ENCODE measurements at places on chromosomes 16 and 17.
A peak's percentile ranks its signal among the peaks of the same experiment; 100 is the strongest.

- DNase-seq = no peak
These were observed 336.8 kb downstream of the SHISA9 start for GRCh38 chr16:13238182-13238581.

- DNase-seq = no peak
These were observed 80.9 kb downstream of the PARN start for GRCh38 chr16:14548933-14549788.

- peak; percentile 77 for DNase-seq
These were observed 29.6 kb upstream of the PHOSPHO1 start for GRCh38 chr17:49260011-49260816.

- DNase-seq = no peak
These were observed 36.5 kb upstream of the SIAH1 start for GRCh38 chr16:48421741-48422140.

- no peak for DNase-seq
These were observed 179.6 kb upstream of the GSE1 start for GRCh38 chr16:85433477-85433876.

DNA sequence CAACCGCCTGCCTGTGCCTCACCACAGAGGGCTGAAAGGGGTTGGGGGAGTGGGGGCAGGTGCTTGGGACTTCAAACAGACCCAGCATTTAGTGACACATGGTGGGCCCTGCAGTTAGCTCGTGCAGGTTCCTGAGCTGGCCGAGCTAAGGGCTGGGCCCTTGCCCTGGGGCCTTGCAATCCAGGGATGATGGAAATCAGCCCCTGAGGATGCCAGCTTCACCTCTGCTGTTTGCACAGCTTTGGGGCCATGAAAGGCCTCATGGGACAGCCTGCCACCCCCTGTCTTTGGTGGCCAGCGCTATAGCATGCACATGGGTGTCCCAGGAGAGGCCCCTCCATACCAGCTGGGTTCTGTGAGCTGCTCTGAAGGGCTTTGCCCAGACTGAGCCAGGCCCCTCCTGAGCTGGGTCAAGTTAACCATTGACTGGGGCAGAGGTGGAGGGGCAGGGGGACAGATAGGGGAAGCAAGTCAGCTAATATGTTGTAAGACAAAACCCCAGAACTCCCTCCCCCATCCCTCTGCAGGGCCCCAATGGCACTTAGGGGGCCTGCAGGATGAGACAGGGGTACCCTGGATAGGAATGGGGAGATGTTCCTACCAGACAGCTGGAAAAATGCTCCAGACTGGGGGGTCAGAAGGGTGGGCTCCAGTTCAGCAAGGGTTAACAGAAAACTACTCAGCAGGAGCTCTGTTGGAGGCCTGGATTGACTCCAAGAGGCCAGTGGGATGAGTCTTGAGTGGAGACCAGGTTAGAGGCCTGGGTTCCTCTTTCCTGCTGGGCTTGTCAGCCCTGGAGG lies 692 bp downstream of the PRR15L start:
- DNase-seq = no peak

DNA sequence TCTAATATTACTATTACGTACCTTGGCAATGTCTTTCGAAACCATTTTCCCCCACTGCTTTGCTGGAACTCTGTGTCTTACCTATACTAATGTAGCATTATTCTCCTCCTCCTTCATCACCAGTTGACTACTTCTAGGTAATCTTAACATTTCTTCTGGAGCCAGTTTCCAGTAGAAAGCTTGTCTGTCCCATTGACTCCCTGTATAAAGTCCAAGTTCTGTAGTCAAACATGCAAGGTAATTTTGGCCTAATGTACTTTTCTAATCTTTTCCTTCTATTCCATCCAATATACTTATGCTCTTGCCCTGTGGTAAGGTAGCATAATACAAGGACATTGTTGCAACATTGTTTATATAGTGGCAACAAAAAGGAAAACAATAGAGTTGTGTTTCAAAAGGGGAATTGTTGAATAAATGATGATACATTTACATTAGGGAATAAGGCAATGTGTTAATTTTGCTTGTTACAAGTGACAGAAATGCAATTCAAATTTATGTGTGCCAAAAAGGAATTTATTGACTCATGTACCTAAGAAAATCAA lies 27.9 kb downstream of the OMG start:
- no peak for DNase-seq

DNA sequence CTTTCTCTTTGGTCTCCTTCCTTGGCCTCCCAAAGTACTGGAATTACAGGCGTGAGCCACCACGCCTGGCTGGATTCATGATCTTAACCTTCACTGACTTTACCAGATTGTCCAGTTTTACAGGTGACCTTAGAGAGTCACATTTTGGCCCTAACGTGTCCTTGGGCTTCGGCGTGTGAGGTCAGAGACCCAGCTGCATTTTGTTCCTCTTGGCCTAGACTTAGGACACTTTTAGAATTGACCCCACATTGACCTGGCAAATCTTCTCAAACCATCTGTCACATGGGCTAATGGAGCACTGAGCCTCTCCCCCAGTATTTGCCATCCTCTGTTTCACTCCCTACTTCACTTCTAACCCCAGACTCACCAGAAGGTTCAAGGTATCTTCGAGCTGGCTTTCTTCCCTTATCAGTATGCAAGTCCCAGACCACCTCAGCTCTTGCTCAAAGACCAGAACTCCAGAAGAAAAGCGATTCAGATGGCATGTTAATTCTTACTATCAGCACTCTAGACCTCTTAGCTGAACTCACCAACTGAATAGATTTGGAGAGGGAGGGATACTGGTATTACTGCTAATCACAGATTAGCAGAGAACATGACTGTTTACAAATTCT lies 1.7 kb upstream of the CYTH1 start:
- DNase-seq = no peak

DNA sequence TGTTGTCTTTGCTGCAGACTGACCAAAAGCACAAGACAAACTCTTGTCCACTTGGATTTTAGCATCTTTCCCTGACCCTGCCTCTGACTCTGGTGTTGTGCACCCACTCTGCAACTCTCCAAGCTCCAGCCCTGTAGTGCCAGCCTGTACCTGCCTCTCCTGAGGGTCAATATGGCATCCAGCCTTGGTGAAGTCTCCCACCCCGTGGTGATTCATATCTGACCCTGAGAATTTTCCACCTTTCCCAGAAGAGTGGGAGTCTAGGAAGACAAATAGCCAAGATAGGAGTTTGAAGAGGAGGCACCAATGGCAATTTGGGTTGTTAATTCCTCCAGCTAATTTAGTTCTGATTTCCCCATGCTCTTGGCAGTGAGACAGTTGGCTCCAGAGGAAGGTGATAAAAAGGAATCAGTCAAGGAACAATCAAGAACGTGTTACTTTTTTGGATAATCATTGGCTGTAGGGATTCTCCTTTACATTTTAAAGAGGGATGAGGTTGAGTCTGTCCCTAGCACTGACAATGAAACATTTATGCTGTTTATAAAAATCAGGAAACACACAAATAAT lies 416.0 kb downstream of the MAF start:
- DNase-seq = no peak
